Activated T-cell treated with anti-CD3 and anti-CD28 coated beads, Interleukin-2, amount 50 U/mL, for 24 hours (primary cell): ENCODE measurements at places on chromosomes 4 and X.

DNA sequence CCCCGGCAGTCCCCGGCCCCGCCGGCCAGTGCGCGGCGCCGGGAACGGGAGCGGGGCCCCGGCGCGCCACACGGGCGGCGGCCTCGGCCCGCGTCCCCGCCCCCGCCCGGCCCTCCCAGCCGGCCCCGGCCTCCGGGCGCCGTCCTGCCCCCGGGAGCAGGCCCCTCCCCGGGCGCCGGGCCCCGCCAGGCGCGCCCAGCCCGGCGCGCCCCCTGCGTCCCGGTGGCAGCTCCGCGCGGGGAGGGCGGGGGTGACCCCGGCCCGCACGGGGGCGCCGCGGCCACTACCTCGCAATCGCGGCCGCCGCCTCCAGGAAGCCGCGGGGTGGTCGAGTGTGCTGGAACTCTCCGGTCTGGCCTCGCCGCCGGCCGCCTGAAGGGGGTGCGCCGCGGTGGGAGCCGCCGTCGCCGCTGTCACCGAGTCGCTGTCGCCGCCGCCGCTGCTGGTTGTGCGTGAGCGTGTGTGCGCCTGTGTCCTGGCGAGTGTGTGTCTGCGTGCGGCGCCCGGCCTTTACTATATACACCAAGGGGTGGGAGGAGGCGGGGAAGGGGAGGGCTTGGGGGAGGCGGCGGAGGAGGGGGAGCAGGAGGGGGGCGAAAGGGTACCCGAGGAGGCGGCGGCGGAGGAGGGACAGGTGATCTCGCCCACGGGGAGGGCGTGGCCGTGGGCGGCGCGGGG lies at the start of gene RAI2:
RAI2 (minus strand) TSS at position 488 of the 678 bp plus-strand sequence. CDS start 59,288 bp downstream, outside the sequence.
- no peak for DNase-seq

GRCh38 chr4:117796677-117797076 lies 237.6 kb upstream of the NDST3 start:
- DNase-seq, result no peak

- DNase-seq, result no peak
These were observed 389.5 kb upstream of the GRID2 start for GRCh38 chr4:91914176-91914804.

DNA sequence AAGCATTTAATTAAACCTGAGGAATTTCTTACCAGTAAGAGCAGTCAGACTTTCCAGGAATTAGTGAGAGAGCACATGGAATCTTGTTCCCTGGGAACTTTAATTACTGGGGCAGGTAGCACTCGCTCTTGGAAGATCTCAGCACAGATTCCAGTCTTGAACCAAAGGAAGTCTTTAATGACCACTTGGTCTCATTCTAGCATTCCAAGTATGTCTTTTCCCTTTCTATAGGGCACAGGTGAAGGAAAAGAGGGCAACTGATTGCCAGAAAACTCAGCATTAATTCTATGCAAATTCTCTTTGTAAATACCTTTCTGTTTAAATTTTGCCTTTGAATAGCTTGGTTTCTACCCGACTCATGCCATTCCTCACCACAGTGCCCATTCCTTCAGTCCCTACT lies 236.6 kb downstream of the LDB2 start:
- no peak for DNase-seq

- no peak for DNase-seq
These were observed 18.6 kb downstream of the PALLD start for GRCh38 chr4:168515222-168516011.

DNA sequence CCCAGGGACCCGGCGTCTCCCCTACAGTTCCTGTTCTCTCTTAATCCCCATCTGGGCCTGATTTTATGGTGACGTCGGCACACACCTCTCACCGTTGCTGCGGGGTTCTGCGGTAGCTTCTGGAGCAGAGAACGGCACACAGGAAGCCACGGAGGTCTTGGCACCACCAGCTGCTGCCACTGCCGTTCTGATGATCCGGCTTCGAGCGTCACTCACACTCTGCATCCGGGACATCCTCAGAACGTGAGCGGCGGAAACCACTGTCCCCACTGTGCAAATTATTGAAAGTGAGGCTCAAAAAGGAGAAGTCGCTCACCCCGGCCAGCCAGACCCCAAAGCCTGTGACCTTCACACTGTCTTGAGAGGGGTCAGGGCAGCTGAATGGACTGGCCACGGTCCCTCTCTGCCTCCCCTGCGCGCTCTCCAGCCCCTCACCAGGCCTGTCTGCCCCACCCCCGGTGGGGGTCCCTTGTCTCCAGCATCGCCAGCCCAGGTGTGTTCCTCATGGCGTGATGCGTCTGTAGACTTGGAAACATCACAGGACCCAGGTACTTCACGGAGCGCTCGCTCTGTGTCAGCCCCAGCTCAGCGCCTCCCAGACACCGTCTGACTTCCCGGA lies 201.1 kb downstream of the AFAP1 start:
- DNase-seq, result no peak

DNA sequence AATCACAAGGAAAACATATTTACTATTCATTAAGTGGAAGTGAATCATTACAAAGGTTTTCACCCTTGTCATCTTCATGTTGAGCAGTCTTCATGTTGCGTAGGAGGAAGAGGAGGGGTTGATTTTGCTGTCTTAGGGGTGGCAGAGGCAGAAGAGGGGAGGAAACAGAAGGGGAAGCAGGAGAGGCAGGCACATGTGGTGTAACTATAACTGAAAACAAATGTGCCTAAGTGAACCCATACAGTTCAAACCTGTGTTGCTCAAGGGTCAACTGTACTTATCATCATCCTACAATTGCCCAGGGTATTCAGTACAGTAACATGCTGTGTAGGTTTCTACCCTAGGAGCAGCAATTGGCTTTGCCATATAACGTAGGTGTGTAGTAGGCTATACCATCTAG lies 47.2 kb downstream of the SYNPO2 start:
- DNase-seq, result no peak

GRCh38 chrX:104335756-104336155 lies 81.0 kb upstream of the ESX1 start:
- no peak for DNase-seq
